Progenitor cell of endocrine pancreas (in vitro differentiated cells): ENCODE measurements at places on chromosomes 1 and 21.

GRCh38 chr1:181669246-181669645, 185.9 kb downstream of the CACNA1E start:
- DNase-seq = no peak

- no peak for DNase-seq
Observed at GRCh38 chr1:5680600-5680999, 311.6 kb downstream of the NPHP4 start.

- no peak for DNase-seq
Observed at GRCh38 chr1:27628712-27629111, 6.3 kb downstream of the FGR start.

- peak; percentile 31 for DNase-seq
Observed at GRCh38 chr1:172449585-172450523, 6.0 kb upstream of the PIGC start.

DNA sequence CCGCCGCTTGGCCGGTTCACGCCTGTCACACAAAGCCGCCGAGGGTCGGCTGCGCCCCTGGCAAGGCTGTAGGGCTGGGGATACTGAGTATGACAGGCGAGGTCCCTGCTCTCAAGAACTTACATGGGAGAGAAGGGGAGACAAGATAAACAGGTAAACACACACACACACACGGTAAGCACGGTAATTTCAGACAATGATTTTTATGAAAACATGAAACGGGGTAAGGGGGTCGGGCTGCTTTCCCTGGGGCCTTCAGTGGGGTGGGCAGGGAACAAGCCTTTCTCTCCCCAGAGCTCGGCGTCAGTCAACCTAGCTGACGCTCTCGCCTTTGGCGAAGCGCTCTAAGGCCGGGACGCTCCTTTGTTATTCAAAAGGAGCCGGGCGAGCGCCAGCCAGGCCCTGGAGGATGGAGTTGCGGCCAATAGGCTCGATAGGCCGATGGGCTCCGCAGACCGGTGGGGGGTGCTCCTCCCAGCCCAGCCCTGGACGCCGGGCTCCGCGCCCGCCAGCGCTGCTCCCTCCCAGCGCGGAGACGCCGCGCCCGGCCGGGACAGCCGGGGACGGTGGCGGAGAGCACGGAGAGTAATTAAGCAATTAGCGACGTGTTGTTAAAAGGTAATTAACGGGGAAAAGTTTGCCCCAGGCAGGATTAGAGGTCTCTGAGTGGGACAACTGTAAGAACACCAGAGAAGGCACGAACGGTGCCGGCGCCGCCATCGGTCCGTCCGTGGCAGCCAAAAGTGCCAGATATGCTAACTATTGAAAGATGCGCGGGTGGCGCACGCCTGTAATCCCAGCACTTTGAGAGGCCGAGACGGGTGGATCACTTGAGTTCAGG, 950 bp upstream of the INKA2 start:
- peak; percentile 30 for DNase-seq

- DNase-seq = no peak
Observed at GRCh38 chr1:60765204-60765603, 317.2 kb upstream of the NFIA start.

DNA sequence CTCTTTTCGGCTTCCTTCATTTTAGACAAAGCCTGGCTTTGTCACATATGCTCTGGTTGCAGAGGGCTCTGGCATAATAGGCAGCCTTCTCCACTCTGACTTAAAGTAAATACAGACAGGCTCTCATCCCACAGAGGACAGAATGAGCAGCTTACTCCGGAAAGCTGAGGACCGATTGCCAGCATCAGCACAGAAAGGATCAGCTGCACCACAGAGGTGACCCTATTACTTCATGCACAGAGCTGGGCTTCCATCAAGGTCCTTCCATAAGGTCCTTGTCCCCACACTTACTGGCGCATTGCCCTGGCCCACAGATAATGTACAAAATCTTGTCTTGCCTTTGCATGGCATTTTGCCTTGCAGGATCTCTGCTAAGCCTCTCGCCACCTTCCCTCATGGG, 67.6 kb downstream of the SEC16B start:
- DNase-seq = no peak

GRCh38 chr1:21534674-21535378, 25.6 kb downstream of the ALPL start:
- no peak for DNase-seq

- DNase-seq = no peak
Observed at GRCh38 chr1:188194916-188195315, 1366.2 kb downstream of the PLA2G4A start.

DNA sequence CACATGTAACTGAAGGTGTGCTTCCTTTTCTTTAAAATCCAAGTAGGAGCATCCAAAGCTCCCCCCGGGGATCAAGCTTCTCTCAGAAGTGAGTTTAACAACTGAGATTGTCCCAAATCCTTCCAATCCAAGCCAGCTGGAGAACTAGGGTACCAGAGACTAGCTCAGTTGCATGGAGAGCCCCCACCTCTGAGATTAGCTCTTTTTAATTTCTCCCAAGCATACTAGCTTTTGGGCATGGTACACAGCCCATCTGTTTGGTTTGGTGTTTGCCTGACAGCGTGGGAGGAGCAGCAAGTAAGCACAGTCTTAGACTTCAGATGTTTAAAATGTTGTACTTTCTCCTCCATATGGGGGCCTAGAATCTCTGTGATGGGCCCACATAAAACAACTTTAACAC, 142.8 kb downstream of the ASTN1 start:
- no peak for DNase-seq

DNA sequence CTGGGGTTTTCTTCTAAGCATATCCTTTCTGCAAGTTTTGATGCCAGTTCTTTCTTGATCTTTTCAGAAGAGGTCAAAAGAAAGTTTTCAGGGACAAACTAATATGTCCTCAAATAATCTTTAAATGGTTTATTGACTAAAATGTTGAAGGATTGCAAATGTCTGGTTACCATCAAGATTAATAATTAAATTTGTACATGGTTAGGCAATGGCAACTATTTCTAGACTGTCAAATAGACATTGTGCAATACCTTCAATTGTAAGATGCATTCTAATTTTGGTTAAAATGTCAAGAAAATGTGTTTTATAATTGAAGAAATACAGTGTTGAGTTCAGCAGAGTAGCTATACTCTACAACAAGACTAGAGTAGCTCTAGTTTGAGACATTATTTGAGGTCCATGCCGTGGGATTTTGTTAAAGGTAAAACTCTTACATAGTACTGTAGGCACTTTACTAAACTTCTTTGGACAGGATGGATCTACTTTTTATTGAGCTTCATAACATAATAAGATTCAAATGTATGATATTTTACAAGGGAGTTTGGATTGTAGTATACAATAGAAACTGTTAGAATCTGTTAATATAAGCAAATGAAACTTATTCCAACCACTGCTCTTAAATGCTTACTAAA, 22.6 kb downstream of the MAEL start:
- DNase-seq = no peak

GRCh38 chr1:238252033-238252802, 361.5 kb upstream of the ZP4 start:
- DNase-seq = peak; percentile 23

DNA sequence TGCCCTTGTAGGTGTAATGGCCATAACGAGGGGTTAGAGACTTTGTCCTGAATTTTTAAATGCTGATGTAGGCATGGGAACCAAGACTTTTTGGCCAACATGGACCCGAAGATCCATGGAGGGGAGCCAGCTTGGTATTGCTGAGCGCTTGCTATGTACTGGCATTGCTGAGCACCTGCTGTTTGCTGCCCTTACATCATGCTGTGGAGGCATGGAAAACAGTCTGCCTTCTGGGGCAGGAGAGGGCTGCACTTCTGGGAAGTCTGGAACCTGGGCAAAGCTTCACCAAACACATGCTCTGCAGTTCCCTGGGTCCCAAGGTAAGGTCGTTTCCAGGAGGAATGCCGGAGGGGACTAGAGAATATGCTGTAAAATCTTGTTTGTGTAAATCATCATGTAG, 86.3 kb upstream of the CNIH3 start:
- no peak for DNase-seq

DNA sequence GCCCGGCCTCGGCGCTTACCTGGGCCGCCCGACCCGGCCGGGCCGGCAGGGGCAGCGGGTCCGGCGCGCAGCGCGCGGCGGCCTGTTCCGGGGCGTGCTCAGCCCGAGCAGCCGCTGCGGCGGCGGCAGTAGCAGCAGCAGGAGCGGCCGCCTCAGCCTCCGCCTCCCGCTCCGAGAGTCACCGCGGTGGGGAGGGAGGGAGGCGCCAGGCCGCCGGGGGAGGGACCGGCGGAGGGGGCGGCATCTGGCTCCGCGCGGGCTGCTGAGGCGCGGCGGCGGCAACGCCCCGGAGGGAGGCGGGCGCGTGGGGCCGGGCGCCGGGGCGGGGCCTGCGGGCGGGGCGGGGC, at the start of gene CTNNBIP1:
Gene CTNNBIP1 (minus strand): TSS at position 194 of the 347 bp plus-strand sequence. CDS start 38,205 bp downstream, outside the sequence.
- DNase-seq = no peak

DNA sequence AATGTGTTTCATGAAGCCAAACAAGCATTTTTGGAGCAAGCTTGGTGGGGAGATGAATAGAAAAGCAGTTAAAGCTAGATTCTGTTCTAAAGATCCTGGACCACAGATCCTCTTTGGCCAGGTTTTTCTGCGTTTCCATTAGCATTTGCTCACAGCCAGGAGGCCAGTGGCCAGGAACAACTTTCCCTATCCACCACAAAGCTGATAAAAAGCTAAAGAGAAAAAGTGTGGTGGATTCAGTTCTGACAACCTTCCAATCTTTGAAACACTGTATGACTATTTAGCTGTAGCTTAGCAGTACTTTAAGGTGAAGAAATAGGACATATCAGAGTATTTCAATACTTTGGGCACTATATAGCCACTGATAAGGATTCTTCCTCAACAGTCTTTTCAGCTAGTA, 3.0 kb upstream of the NEK7 start:
- no peak for DNase-seq

GRCh38 chr1:2840036-2840809, 38.7 kb upstream of the TTC34 start:
- no peak for DNase-seq
